ENCODE measurements at places on chromosomes 5 and 9.

GRCh38 chr5:146635443-146635842, 119.5 kb upstream of the GPR151 start:
- no peak for DNase-seq

- DNase-seq: no peak
Observed at GRCh38 chr5:179504191-179504590, 46.2 kb upstream of the RUFY1 start.

GRCh38 chr5:139472386-139473030, 1.7 kb downstream of the SMIM33 start:
- DNase-seq: no peak

DNA sequence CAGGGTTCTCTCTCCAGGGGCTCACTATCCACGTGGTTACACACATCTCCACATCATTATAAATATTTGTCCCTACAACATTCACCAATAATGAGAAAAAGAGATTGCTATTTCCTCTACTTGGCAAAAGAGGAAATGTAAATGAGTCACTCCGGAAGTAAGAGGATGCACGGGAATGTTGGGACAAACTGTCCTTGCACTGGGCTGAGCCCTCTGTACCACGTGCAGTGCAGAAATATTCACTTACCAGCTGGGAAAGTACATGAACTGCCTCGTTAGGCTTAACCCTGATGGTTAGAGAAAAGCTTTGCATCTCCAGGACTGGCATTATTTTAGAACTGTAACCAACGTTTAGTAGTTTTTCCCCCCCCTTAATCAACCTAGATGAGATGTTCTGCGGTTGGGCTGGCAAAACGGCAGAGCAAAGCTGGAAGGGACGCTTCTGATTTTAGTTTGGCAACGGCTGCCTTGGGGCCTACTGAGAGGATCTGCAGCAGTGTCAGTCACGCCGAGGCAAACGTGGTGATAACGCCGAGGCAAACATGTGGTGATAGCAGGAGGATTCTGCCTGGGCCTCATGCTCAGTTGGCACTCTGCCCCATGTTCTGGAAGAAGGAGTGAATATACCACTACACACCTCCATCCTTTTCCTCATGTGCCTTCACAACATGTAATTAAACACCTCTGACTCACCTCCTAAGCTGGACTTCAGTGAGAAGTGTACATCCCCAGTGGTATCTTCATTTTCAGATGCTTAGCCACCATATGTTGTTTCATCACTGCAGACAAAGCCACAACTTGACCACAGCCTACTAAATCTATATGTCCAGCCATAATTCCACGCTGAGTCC, 661.4 kb upstream of the KLF4 start:
- DNase-seq: no peak

DNA sequence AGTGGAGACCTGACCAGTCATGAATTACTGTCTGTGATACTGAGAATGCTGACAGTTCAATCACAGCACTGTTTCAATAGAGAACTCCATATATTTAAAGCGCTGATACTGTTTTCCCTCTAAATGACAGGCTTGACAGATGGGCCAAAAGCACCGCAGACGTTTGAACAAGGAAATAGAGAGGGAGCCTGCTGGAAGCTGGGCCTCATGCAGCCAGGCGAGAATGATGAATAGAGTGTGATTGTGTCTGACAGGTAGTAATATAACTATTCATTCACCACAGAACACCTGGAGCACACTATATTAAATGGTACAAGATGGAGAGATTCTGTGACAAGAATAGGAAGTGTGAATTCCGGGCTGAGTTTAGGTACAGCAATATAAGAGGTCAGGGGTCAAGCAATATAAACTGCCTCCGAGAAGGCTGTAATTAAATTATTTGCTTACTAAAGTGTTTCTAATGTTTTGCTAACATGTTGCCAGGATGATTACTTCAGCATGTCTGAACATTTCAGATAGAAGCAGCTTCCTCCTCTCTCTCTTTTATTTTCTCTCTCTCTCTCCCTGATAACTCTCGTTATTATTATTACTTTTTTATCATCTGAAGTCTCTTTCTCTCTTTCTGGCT, 297.7 kb downstream of the CSNK1G3 start:
- no peak for DNase-seq

- no peak for DNase-seq
Observed at GRCh38 chr5:57407391-57407790, 75.2 kb downstream of the ACTBL2 start.

DNA sequence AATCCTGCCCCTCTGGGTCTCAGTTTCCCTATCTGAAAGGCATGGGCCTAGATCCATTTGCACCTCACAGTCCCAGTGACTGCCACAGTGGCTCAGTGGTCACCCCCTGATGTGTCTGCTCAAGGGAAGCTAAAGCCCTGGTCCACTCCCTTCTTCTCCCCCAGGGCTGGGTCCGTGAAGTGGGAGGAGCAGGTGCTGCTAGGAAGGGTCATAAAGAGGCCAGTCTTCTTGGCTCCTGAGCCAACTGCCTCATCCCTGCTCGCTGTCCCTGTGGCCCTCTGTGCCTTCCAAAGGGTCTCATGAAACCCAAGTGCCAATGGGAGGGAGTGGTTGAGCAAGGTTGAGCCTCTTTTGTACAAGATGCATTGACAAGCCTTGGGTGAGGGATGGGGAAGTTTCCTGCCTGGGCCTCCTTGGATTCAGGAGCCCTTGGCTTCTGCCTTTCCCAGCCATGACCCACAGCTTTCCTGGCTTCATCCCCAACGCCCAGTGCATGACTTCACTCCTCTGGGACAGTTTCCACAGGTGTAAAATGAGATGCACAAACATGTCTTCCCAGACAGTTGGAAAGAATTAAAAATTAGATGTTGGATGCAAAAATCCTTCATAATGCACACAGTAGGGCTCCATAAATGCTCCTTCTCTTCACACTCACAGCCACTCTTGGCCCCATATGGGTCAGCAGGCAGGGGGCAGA, 1.6 kb upstream of the SLC6A7 start:
- no peak for DNase-seq

DNA sequence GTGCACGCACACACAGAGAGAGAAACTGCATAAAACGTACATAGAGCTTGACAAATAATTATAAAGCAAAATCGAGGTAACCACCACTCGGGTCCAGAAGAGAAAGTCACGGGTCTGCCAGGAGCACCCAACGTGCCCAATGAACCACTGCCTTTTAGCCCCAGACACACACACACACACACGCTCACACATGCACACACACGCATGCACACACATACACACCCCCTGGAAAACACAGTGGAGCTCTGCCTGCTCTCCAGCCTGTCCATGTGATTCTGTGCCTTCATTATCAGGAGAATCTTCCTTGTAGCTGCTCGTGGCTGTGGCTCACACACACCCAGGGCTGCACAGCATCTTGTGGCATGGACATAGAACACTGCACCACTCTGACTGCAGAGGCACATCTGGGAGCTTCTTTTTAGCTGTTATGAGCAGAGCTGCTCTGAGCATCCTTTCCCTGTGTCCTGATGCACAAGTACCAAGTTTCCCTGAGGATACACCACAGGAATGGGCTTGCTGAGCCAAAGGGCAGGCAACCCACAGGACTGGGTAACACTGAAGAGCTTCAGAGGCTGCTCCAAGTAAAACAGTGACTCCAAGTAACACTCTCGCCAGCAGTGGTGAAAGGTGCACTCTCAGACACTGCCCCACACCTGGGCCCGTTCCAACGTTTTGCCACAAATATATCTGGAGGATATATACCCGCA, 58.9 kb downstream of the CAMSAP1 start:
- no peak for DNase-seq

DNA sequence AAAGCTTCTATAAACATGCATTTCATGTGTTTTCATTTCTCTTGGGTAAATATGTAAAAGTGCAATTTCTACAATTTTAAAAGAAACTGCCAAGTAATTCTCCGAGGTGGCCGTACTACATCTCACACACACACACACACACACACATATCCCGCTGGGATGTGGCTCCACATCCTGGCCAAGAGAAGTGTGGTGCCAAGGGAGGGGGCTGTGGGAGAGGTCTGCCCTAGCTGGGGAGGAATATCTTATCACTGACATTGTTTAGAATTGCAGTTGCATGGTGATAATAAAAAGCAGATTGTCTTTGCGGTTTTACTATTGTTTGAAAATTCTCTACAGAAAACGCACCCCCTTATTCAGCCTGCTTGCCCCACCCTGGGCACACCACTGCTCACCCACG, 558.4 kb downstream of the BNC2 start:
- no peak for DNase-seq

DNA sequence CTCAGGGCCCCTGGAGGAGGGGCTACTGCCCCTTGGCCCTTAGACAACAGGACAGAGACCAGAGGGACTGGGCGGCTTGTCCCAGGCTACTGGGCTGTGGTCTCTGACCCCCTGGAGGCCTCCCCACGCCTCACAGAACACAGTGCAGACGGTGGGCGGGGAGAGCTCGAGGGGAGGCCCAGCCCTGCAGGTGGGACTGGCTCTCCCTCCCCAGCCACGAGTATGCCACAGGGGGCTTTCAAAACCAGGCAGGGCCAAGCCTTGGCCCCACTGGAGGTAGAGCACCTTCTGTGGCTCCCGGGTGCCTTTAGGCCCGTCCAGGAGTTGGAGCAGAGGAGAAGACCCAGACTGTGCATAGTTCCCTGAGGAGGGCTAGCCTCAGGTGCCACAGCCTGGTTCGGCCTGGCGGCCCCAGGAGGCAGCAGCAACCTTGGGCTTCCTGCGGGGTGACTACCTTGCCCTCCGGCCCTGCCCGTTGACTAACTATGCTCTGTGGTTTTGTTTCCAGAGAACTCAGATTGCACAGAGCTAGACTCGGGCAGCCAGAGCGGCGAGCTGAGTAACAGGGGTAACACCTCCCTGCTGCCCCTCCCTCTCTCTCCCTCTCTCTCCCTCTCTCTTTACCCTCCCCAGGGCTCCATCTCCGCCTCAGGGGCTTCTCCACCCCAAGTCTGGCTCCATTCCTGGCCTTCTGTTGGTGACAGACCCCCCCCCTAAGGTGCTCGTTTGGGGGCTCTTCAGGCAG, 15.5 kb downstream of the CARD19 start:
- no peak for DNase-seq

DNA sequence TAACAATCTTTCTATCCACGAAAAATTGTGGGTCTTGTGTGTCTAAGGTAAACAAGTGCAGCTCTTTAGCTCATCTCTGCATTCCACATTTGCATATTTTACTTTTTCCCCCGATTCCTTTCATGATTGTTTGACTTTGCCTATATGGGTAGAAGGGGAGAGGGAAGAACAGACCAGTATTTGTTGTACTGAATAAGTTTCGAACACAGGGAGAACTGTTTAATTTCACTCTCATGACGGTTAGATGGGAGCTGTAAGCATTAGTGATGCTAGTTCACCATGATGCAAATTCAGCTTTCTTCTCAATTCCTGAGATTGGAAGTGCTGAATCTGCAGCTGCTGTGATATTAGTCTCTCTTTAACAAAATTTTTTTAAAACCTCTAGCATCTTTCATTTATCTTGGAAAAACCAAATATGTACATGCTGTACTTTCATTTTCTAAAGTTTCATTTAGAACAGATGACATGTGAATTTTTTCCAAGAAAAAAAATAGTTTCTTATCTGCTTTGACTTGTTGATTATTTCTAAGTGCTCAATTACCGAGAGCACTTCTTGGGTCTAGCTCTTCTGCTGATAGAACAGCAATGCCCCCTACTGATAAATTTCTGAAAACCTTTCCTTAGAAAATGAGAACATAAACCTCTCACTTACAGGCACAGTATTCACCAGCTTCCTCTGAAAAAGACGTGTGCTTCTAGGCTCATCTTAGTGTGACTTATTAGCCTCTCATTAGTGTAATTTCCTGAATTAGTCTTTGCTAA, 149.5 kb downstream of the BAAT start:
- no peak for DNase-seq

DNA sequence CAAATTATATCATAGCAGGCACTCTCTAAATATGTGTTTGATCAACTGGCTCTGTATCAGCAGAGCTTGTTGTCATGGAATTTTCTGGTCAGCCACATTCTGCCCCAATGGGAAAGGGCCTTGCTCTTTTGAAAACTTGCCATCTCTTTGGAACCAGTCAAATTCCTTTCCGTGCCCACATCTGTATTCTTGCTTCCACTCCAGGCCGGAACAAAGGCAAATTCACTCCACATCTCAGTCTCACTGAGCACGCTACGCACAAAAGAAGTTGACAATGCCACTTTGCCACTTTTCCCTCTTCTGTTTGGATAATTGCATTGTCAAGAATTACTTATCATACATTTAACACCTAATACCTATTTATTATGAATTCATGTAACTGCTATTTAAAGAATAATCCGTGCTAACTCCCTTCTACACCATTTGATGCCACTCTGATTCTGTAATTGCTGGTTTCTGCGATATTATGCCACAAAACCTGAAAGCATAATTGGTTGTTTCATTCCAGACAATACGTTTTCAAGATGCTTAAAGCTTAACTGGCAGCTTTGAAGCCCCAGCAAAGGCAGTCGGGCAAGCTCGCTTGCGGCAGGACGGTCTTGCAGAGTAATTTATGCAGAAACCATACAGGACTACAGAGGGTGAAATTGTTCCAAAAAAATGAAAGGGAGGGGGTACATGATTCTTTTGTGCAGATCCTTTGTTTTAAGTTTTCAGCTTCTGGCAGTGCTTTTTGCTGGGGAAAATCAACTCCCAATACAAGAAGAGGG, 277.7 kb downstream of the MSX2 start:
- DNase-seq: no peak

- DNase-seq: no peak
Observed at GRCh38 chr9:2469681-2470221, 151.8 kb upstream of the VLDLR start.

DNA sequence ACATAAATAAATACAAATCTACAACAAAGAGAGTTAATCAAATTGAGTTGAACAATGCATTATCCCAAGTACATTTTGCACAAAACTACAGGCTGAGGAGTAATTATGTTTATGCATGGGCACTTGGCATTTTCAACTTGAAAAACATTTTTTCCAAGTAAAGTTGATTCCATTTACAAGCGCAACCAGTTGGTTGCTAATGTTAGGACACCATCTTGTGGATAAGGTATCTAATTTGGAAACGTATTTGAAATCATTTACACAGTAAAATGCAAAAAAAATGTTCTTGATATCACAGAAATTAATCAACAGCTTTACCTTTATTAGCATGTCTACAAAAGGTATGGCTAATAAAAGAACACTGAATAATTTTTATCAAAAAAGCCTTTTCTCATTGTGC, 18.8 kb downstream of the FTMT start:
- DNase-seq: no peak

GRCh38 chr5:107542428-107542827, 128.3 kb downstream of the EFNA5 start:
- DNase-seq: no peak

DNA sequence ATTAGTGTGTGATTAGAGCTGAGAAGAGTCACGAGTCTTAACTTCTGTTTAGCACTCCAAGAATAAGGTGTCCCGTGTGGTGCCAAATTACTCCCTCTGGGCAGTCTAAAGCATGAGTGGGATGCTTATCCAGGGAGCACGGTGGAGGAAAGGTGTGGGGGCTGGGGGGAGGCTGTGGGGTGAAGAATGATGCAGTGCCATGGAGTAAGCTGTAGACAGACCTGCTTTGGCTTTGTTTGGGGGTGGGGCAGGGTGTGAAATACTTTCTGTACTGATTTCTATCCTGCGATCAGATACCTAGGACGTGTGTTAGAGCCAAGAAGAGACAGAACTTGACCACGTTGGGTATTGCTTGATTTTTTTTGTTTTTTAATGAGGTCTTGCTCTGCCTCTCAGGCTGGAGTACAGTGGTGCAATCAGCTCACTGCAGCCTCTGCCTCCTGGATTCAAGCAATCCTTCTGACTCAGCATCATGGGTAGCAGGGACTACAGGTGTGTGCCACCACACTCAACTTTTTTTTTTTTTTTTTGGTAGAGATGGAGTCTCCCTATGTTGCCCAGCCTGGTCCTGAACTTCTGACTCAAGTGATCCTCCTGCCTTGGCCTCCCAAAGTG, 232.8 kb downstream of the MAN2A1 start:
- no peak for DNase-seq

- DNase-seq: no peak
Observed at GRCh38 chr5:19240170-19240569, 747.8 kb downstream of the CDH18 start.
